Diencephalon (tissue), 1 donor: ENCODE measurements at places on chromosomes 6 and 20. TPM values are rescaled to one million over a fixed set of nuclear protein-coding genes. Genes with fewer than 3 reads are reported as not detected.

Gene MYB
- total RNA-seq, result 4.8 TPM

Gene SLC22A3
- 3.9 TPM for total RNA-seq

Gene C6orf132
- total RNA-seq, result 0.23 TPM

Gene GID8
- total RNA-seq, result 50.3 TPM

Gene SMOC2
- total RNA-seq, result 9.2 TPM

Gene TBX18
- total RNA-seq, result 7.6 TPM
